ENCODE measurements at places on chromosomes 3 and 15. TPM values are rescaled to one million over a fixed set of nuclear protein-coding genes. Genes with fewer than 3 reads are reported as not detected.

GRCh38 chr3:31341130-31341529 is 191.6 kb upstream of the STT3B start:
- no peak for DNase-seq

- no peak for DNase-seq
Measured at GRCh38 chr3:114974387-114974786, 172.7 kb downstream of the ZBTB20 start.

GRCh38 chr3:14211621-14212020 is 33.0 kb downstream of the LSM3 start:
- no peak for DNase-seq

DNA sequence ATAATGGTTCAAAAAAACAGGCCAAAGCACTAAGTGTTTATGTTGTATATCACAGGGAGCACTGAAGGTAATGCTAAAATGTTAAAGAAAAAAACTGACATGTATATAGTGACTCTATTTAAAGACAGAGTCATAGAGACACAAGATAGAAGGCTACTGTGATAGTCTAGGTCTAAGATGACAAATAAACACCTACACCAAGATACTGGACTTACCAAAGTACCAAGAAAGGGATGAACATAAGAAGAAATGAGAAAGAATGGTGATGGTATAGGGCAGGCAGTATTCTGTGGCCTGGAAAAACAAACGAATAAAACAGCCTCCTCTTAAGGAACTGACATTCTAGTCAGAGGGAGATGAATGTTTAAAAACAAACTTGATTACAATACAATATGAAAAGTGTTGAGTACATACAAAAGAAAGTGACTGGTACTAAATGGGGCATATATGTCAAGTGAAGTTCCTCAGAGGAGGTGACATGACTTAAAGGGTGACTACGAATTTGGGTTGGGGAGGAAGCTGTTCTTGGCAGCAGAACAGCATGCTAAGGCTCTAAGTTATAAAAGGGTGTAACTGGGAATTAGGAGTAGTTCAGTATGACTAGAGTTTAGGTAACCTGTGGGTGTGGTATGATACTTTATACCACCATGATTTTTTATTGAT is 5.9 kb downstream of the ABHD10 start:
- DNase-seq = no peak

- no peak for DNase-seq
Measured at GRCh38 chr3:124730941-124731297, 667 bp downstream of the UMPS start.

GRCh38 chr3:157921811-157922210 is 184.4 kb downstream of the SHOX2 start:
- peak; percentile 34 for DNase-seq

TRIM42 gene
- not detected for polyA plus RNA-seq

LPP gene
- 12.0 TPM for polyA plus RNA-seq

DNA sequence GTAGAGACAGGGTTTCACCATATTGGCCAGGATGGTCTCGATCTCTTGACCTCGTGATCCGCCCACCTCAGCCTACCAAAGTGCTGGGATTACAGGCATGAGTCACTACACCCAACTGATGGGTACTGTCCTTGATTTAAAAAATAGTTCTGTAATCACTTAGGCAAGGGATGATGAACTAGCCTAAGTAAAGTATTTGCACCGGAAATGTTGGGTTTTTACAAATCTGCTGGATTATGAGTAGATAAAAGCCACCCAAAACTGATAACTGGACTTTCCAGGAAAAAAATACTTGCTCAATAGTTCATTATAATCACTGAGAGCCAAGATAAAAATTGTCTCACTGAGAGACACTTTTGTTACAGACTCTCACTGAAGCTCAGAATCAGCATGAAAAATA is 218.0 kb downstream of the WNT5A start:
- no peak for DNase-seq
